CD4-positive, CD25-positive, alpha-beta regulatory T cell (primary cell): ENCODE measurements at places on chromosomes 2 and 18.

GRCh38 chr2:240250150-240250984 lies 109.9 kb upstream of the OTOS start:
- no peak overlapping the region for H3K27ac ChIP-seq
- H3K4me3 ChIP-seq = no peak overlapping the region
- no peaks in the 10 kb centered on the region for H3K36me3 ChIP-seq
- H3K27me3 ChIP-seq = no peaks in the 10 kb centered on the region
- H3K4me1 ChIP-seq = no peaks in the 10 kb centered on the region

DNA sequence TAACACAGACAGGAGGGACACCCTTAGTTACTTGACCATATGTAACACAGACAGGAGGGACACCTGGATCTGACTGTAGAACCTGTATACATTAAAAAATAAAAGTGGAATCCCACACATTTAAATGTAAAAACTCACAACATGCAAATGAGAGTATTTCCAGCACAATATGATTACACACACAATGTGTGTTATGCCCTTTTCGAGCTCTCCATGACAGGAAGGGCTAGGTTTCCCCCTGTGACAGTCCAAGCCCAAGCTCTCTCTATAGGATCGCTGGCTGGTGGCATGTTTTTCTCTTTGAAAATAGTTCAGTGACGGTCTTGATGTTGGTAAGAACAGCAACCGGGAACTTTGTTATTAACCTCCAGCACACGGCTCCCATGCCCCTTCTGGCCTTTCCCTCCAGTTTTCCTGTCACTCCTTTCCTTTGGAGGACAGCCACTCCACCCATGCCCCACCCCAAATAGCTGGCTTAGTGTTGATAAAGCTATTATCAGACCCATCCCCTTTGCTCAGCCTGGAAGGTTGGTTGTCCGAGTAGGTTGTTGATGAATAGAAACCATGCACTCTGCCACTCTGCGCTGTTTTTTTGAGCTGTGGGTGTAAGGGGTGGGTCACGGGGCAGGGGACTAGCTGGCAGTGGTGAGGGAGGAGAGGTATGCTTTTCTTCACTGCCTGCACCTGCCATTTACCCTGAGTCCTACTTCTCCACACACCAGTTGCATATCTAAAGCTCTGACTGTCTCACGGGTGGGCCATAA lies 2.7 kb downstream of the RASGRP3 start:
- H3K4me1 ChIP-seq = peaks cover 16% of the 10 kb centered on the region
- H3K36me3 ChIP-seq = no peaks in the 10 kb centered on the region
- no peaks in the 10 kb centered on the region for H3K27me3 ChIP-seq
- H3K27ac ChIP-seq = no peak overlapping the region
- no peak for DNase-seq

- no peak overlapping the region for H3K4me3 ChIP-seq
- no peaks in the 10 kb centered on the region for H3K36me3 ChIP-seq
- H3K27ac ChIP-seq = no peak overlapping the region
- no peak for DNase-seq
- H3K4me1 ChIP-seq = no peaks in the 10 kb centered on the region
Observed at GRCh38 chr2:125313806-125314205, 1288.7 kb downstream of the CNTNAP5 start.

DNA sequence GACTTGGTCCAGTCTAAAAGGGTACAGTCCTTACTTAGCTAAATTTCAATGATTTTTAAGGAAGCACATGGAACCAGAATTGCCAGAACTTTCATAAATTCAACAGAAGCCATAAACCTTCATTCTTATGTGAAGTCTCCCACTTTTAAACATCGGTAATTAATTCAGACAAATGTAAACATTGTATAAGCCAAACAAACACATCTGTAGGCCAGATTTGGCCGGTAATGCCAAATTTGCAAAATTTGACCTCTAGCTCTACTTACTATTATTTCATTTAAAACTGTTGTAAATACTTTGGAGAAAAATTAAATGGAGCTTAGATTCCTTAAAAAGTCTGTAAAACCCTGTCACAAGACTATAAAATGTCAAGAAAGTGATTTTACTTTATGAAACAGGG lies 83.2 kb upstream of the GALNT5 start:
- H3K4me3 ChIP-seq = no peak overlapping the region
- H3K4me1 ChIP-seq = no peaks in the 10 kb centered on the region
- H3K27me3 ChIP-seq = peaks cover 2% of the 10 kb centered on the region
- no peaks in the 10 kb centered on the region for H3K36me3 ChIP-seq

GRCh38 chr2:237858294-237859081 lies 935 bp upstream of the RAMP1 start:
- no peaks in the 10 kb centered on the region for H3K36me3 ChIP-seq
- H3K27me3 ChIP-seq = peaks cover 14% of the 10 kb centered on the region
- no peaks in the 10 kb centered on the region for H3K4me1 ChIP-seq
- H3K4me3 ChIP-seq = no peak overlapping the region

DNA sequence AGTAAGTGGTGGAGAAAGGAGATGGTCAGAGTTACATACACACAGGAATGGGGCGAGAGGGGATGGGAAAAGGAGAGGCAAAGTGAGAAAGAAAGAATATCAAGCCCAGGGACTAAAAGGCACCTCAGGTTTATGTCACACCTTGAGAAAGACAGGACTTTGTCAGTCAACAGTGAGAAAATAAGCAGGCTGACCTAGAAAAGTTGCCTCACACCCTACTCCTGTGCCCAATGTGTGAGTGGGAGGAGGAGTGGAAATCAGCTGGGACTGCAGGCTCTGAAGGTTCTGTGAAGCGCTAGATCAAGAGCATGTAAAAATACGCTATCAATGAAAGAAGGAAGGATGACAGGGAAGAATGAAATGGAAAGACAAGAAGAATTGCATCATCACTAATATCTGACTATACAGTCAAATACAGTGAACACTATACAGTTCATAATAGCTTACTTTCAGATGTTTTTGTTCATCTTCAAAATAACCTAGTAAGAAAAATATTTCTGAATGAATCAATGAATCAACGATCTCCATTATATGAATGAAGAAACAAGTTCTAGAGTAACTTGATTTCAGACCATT lies 10.7 kb downstream of the VPS54 start:
- H3K27me3 ChIP-seq = no peaks in the 10 kb centered on the region
- no peaks in the 10 kb centered on the region for H3K4me1 ChIP-seq
- H3K36me3 ChIP-seq = no peaks in the 10 kb centered on the region
- H3K27ac ChIP-seq = no peak overlapping the region
- DNase-seq = no peak
- no peak overlapping the region for H3K4me3 ChIP-seq

DNA sequence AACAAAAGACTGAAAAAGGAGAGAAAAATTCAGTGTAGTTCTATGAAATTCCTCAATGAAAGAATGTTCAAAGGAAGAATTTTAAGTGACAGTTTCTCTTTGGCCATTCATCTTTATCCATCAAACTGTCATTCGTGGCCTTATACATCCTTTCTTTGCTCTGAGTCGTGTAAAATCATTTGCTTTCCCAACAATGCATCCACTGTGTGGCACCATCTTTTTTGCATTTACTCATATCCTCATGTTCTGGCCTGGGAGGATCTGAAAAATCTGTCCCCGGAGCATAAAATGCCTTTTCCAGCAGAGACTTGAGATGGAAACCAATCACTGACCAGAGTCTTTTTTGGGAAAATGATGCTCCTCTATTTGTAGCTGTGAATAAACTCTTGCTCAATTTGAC lies 240.3 kb upstream of the ETAA1 start:
- no peaks in the 10 kb centered on the region for H3K4me1 ChIP-seq
- no peak for DNase-seq
- no peak overlapping the region for H3K27ac ChIP-seq
- H3K36me3 ChIP-seq = no peaks in the 10 kb centered on the region
- H3K4me3 ChIP-seq = no peak overlapping the region

GRCh38 chr2:170098626-170099312 lies 79.2 kb upstream of the MYO3B start:
- no peak overlapping the region for H3K27ac ChIP-seq
- no peak for DNase-seq
- no peak overlapping the region for H3K4me3 ChIP-seq

- H3K27ac ChIP-seq = no peak overlapping the region
- no peak overlapping the region for H3K4me3 ChIP-seq
- H3K36me3 ChIP-seq = no peaks in the 10 kb centered on the region
Observed at GRCh38 chr2:179636100-179636980, 225.1 kb downstream of the ZNF385B start.

- H3K27me3 ChIP-seq = no peaks in the 10 kb centered on the region
- no peaks in the 10 kb centered on the region for H3K36me3 ChIP-seq
- no peak for DNase-seq
- H3K4me1 ChIP-seq = no peaks in the 10 kb centered on the region
- no peak overlapping the region for H3K27ac ChIP-seq
- no peak overlapping the region for H3K4me3 ChIP-seq
Observed at GRCh38 chr2:141341444-141341843, 789.4 kb downstream of the LRP1B start.

DNA sequence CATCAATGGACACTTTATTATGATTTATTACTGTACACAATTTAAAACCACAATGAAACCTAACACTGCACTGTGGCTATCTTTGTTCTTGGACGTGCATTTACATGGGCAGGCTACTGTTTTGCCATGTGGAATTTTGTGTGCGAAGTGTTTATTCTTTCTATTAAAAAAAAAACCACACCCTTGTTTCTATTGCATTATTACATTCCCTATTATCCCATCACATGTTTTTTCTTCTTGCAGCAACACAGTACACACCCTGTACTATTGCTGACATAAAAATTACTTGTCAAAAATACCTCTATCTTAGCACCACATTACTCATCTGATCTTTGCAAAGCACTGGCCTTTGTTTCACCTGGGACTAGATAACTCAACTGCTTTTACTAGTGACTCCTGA lies 1.5 kb downstream of the RNF152 start:
- peaks cover 21% of the 10 kb centered on the region for H3K4me1 ChIP-seq
- H3K27ac ChIP-seq = no peak overlapping the region
- H3K4me3 ChIP-seq = no peak overlapping the region

DNA sequence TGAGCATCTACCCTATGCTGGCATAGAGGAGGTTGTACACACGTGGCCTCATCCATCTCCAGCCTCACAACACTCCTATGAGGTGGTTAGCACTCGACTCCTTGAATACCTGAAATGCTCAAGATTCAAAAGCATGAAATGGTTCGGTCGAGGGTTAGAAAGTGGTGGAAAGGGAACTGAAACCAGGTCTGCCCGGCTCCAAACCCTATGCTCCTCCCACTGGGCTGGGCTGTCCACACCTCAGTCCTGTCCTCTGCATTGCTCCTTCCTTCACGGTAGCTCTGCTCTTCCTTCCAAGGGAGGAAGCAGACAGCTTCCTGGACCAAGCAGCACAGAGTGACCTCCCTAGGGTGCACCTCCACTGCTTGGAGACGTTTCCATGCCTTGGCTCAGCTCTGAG lies 565.2 kb upstream of the ID2 start:
- no peak overlapping the region for H3K4me3 ChIP-seq
- no peaks in the 10 kb centered on the region for H3K27me3 ChIP-seq
- H3K36me3 ChIP-seq = no peaks in the 10 kb centered on the region
- no peak overlapping the region for H3K27ac ChIP-seq

- no peaks in the 10 kb centered on the region for H3K36me3 ChIP-seq
- no peaks in the 10 kb centered on the region for H3K4me1 ChIP-seq
- H3K4me3 ChIP-seq = no peak overlapping the region
- no peak overlapping the region for H3K27ac ChIP-seq
Observed at GRCh38 chr2:217638031-217638430, 364.8 kb downstream of the TNS1 start.

DNA sequence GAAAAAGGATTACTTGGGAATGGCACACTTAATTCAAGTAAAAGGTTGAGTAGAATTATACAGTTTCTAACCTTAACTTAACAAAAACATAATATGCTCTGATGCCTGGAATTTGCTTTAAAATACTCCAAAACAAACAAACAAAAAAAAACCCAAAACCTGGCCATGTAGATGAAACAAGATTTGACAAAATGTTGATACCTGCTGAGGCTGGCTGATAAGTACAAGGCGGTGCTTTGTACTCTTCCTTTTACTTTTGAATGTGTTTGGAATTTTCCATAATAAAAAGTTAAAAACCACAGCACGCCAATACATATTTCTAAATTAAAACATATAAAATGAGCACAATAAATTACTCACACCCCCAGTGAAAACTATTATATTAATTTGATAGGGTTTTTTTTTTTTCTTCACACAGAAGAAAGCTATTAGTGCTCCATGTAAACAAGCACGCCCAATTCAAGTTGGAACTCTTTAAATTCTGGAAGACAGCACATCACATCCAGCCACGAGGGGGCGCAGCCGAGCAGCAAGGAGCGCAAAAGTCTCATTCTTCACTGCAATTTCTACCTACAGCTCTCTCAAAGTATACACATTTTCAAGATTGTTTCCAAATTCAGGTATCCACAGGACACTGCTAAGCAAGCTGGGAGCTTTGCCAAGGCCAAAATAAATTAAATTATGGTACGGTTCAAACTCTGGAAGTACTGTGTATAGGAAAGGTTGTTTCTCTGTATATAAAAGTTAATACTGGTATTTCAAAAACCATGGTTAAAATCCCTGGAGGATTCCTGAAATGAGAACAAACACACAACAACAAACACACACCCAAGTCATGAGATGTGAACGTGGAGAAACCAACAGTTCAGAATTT lies 7.5 kb downstream of the SERTAD2 start:
- DNase-seq = peak; percentile 80
- H3K27me3 ChIP-seq = no peaks in the 10 kb centered on the region
- no peak overlapping the region for H3K27ac ChIP-seq
- H3K36me3 ChIP-seq = no peaks in the 10 kb centered on the region
- peak overlapping the region; percentile 22 for H3K4me3 ChIP-seq

DNA sequence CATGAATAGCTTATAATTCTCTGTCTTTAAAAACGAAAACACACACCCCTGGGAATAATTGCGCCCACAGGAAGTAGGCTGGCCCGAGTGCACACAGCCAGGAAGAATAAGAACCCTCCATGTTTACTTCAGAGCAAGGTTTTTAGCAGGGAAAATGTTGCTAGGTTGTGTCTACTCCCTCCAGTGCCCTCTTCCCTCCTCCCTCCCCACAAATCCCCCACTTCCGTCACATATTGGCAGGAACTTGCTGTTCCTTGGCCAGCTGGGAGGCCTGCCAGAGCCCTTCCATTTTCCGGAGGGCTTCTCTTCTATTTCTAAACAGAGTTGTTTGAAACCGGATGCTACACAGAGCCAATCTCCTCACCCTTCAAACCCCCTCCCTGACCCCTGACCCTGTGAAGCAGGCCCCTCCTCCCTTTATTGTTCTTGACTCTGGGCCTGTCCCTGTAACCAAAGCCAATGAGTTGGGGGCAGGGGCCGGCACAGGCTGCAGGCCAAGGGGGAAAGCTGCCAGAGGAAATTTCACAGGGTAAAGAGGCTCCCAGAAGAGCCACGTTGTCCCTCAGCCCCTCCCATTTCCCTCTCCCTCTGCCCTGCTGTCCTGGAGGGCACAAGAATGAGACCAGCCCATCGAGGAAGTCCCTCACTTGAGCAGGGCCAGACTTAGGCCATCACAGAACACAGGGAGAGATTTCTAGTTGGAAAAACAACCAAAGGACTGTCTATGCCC lies 49.8 kb upstream of the LGALSL start:
- H3K27ac ChIP-seq = no peak overlapping the region
- H3K36me3 ChIP-seq = no peaks in the 10 kb centered on the region
- DNase-seq = no peak

- DNase-seq = no peak
- no peaks in the 10 kb centered on the region for H3K4me1 ChIP-seq
- H3K4me3 ChIP-seq = no peak overlapping the region
- H3K36me3 ChIP-seq = no peaks in the 10 kb centered on the region
- no peak overlapping the region for H3K27ac ChIP-seq
- H3K27me3 ChIP-seq = no peaks in the 10 kb centered on the region
Observed at GRCh38 chr2:165069151-165069550, 113.8 kb upstream of the SLC38A11 start.
